ENCODE measurements at places on chromosomes 1 and 21.

DNA sequence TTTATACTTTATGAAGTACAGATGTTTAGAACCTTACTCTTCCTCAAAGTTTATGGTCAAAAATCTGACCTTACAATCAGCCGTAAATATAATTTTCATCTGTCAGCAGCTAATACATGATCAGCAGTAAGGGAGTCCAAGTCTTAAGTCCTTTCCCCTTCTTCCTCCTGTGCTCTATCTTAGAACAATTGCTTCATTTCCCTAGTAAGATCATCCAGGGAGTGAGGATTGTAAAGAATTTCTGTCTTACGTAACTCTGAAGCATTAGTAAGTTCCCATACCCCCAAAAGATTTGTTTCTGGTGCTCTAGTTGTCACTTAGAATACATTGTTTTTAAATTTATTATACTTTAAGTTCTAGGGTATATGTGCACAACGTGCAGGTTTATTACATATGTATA lies 2.1 kb downstream of the SETDB1 start:
- no peak for DNase-seq

DNA sequence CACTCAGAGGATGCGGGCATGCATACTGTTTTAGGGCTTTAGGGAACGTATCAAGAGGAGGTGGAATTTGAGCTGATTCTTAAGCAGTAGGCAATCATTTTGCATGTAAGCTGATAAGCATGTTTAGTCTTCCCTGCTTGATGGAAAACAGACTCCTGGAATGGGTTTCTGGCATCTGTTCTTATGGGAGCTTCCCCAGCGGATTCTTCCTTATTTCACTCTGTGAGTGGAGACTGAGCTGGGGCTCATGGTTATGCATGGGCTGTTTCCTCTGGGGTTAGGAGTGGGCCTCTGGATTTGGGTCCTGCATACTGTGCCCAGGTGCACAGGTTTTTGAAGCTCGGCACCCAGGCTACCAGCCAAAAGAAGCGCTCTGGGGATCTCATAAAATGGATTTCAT lies 93.4 kb downstream of the DIRAS3 start:
- DNase-seq: no peak

DNA sequence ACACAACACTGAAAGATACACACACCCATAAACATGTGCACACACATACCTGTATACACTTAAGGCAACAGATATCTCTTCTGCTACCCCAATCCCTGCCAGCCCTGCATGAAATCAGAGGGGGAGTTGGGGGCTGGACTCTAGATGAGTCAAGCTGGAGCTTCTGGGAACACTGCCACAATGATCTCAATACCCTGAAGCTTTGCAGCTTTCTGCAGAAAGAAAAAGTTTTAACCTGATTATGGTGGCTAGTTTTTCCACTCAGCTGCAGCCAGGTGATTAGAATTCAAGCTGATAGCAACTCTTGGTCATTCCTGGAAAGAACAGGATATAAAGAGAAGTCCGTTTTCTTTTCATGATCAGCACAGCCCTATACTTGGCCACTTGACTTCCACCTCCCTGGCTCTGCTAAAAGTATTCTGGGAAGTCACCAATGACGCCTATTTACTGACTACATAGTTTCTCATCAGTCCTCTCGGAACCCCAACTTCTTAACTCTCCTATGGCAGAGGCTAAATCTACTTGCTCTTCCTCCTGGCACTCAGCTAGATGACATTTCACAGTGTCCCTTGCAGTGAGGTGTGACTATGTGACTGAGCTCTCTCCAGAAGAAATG lies 20.7 kb upstream of the DNASE2B start:
- no peak for DNase-seq

- no peak for DNase-seq
These were observed 56.6 kb downstream of the ATP1B1 start for GRCh38 chr1:169163059-169163458.

DNA sequence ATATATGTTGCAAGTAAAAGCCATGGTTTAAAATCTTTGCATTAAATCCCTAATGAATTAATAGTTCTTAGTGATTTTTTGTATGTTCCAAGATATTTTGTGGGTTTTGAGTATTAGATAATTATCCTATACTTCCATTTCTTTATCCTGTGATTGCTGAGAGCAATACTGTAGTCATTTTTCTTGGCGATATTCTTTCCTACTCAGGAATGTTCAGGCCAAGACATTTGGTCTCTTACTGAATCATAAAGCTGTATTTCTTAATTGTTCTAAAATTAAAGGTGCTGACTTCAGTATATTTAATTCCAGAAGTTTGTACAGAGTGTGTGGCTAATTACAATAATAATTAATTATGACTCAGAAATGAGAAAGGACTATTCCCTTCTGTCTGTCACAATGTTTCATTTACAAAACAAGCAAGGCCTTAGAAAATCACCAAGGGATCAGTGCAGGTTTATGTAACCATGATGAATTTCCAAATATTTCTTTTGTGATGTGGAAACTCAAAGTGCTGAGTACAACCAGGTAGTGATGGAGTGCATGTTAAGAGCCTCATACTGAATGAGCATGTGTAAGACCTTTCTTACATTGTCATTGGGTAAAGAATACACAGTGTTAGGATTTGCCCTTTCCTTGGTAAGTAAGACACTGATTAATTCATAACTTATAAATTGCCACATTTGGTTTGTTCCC lies 161.2 kb downstream of the HMCN1 start:
- no peak for DNase-seq

GRCh38 chr1:215118081-215118480 lies 35.5 kb downstream of the KCNK2 start:
- no peak for DNase-seq

- no peak for DNase-seq
These were observed 502.8 kb downstream of the SMYD3 start for GRCh38 chr1:246004301-246004700.

GRCh38 chr1:181779343-181779742 lies 282.2 kb downstream of the ZNF648 start:
- no peak for DNase-seq

GRCh38 chr1:170666541-170667254 lies 2.8 kb downstream of the PRRX1 start:
- no peak for DNase-seq

DNA sequence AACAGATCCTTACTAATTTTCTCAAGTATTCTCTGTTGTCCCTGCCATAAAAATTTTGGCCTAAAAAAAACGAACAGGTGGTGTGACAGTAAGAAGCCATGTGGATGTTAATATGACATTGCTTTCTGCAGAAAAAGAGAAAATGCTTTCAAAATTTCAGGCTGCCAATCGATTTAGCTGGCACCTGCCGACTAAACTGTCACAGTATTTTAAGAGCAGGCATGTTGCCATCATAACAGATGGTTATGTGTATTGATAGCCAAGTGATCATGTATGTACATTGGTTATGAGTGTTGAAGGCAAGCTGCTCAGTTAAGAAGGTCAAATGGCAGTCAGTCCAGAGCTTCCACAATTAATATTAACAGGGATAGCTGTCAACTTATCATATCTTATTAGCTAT lies 1017.0 kb downstream of the MRPL39 start:
- no peak for DNase-seq

DNA sequence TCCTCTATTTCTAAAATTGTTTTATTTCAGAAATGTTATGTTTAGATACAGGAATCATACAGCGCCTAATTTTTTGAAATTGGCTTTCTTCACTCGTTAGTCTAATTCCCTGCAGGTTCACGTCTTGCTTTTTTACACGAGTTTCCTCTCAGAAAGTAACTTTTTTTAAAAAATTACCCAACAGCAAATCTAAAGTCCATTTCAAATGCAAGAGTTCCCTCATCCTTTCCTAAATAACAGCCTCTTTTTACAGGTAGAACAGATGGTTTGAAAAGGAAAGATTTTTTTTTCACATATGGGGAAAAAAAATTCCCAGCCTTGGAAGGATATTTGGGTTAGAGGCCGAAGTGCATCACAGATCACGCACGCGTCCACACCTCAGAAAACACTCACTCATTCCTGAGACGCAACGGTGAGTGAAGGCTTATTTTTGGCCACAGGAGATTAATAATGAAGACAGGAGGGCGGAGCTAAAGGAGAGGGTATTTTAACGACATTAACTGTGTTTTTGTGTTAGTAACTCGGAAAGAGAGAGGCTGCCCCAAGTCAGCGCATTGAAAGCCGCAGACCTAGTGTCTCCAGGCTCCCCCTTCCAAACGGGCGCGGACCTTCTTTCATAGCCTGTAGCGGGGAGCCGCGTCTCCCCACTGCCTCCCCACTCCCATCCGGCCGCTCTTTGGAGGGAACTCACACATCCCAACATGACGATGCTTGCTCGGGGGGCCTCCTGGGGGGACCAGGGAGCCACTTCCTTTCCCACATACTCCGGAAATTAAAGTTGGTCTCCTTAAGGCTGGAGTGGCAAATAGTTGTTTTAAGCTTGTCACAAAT lies 969 bp upstream of the RIPK4 start:
- DNase-seq: no peak

All from Peyer's patch (tissue), 4 donors.